ENCODE measurements at places on chromosomes 7 and 10.

DNA sequence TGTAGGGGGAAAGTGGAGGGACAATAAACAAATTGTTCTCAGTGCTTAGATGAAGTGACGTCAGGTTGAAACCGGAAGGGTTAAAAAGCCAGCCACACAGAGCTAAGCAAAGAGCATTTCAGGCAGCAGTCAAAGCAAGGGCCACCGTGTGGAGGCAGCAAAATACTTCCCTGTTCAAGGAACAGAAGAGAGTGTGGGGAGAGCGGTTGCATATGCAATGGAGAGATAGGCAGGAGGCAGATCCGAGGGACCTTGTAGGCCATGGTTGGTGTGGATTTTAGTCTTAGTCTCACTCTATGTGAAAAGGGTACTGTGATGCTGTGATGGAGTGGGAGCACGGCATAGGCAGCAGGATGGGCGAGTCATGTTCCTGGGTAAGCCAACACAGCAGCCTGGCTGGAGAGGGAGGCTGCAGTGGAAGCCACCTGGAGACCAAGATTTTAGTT lies 3.8 kb upstream of the STN1 start:
- H3K36me3 ChIP-seq: peaks cover 7% of the 10 kb centered on the region
- no peaks in the 10 kb centered on the region for H3K27me3 ChIP-seq
- no peak for DNase-seq

- H3K36me3 ChIP-seq: no peaks in the 10 kb centered on the region
- no peaks in the 10 kb centered on the region for H3K4me1 ChIP-seq
- no peak overlapping the region for H3K4me3 ChIP-seq
- H3K27me3 ChIP-seq: peaks cover 21% of the 10 kb centered on the region
- no peak overlapping the region for H3K27ac ChIP-seq
These were observed 126.3 kb upstream of the NANOS1 start for GRCh38 chr10:118903251-118903650.

GRCh38 chr10:96585736-96586418 lies 935 bp downstream of the TM9SF3 start:
- peak; percentile 14 for DNase-seq
- H3K27ac ChIP-seq: no peak overlapping the region
- H3K4me3 ChIP-seq: no peak overlapping the region
- H3K36me3 ChIP-seq: peaks cover 19% of the 10 kb centered on the region
- H3K27me3 ChIP-seq: no peaks in the 10 kb centered on the region
- H3K4me1 ChIP-seq: peaks cover 21% of the 10 kb centered on the region

- no peaks in the 10 kb centered on the region for H3K4me1 ChIP-seq
- H3K36me3 ChIP-seq: no peaks in the 10 kb centered on the region
- H3K4me3 ChIP-seq: no peak overlapping the region
- no peak overlapping the region for H3K27ac ChIP-seq
These were observed 22.2 kb upstream of the LYZL1 start for GRCh38 chr10:29266641-29267040.

GRCh38 chr7:104928721-104929400 lies 85.1 kb upstream of the KMT2E start:
- no peaks in the 10 kb centered on the region for H3K4me1 ChIP-seq
- no peak overlapping the region for H3K27ac ChIP-seq
- no peak for DNase-seq
- H3K4me3 ChIP-seq: no peak overlapping the region
- H3K36me3 ChIP-seq: no peaks in the 10 kb centered on the region

DNA sequence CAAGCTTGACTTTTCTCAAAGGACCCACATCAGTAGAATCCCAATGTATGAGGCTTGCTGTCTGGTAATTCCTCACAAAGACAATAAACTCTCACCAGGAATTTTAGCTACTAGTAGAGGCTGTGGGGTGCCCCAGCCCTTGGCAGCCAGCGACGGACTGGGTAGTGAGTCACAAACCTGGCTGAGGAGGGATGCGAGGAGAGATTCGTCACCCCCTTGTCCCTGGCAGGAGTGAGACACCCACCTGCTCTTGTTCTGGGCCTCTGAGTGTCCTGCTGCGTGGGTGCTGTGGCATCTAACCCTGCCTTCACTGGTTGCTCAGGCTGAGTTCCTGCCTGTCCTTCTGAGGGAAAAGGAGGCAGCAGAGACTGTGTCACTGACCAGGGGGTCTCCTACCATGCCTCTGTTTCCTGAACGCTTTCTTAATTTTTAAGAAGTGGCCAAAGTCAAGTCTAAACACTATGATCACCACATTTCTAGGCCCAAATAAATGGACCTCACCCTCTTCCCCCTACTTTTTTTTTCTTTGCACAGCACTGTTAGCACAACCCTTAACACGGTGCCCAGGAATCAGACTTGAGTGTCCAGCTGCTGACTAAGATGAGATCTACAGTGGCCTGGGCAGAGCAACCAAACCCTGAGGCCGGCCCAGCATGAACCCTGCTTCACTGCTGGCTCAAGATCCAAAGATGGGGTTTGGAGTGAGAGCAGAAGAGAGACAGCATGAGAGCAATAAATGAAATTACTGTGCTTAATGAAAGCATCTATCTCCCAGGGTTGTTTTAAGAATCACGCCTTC lies 146.4 kb downstream of the ANLN start:
- H3K4me3 ChIP-seq: no peak overlapping the region
- no peaks in the 10 kb centered on the region for H3K4me1 ChIP-seq
- no peak overlapping the region for H3K27ac ChIP-seq
- H3K27me3 ChIP-seq: no peaks in the 10 kb centered on the region

- H3K4me3 ChIP-seq: no peak overlapping the region
- H3K4me1 ChIP-seq: peaks cover 11% of the 10 kb centered on the region
- DNase-seq: no peak
- H3K36me3 ChIP-seq: peaks cover 7% of the 10 kb centered on the region
These were observed 73.4 kb downstream of the HIPK2 start for GRCh38 chr7:139704308-139704879.

GRCh38 chr7:104096683-104097082 lies 107.2 kb upstream of the RELN start:
- H3K4me1 ChIP-seq: no peaks in the 10 kb centered on the region
- peaks cover 45% of the 10 kb centered on the region for H3K27me3 ChIP-seq
- H3K36me3 ChIP-seq: no peaks in the 10 kb centered on the region

DNA sequence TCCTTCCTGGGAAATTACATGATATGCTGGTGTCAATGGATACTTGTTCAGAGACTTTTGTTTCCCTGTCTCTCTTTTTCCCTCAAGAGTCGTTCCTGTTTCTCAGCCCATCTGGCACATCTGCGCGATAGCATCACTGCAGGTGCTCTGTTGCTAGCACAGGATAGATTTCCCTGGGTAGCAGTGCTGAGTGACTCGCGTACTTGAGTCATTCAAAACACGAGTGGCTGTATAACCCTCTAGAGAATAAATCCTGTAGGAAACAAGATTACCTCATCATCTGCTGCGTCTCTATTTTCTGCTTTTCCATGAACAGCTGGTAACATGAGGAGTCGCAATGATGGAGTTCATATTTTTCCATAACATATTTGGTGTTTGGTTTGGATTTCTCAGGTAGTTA lies 452.0 kb upstream of the FZD8 start:
- no peak for DNase-seq
- no peak overlapping the region for H3K4me3 ChIP-seq
- H3K27me3 ChIP-seq: no peaks in the 10 kb centered on the region
- H3K4me1 ChIP-seq: no peaks in the 10 kb centered on the region
- H3K36me3 ChIP-seq: no peaks in the 10 kb centered on the region

GRCh38 chr10:34392641-34393170 lies 422.4 kb downstream of the PARD3 start:
- no peaks in the 10 kb centered on the region for H3K36me3 ChIP-seq
- no peak overlapping the region for H3K4me3 ChIP-seq
- H3K27me3 ChIP-seq: no peaks in the 10 kb centered on the region
- no peaks in the 10 kb centered on the region for H3K4me1 ChIP-seq
- DNase-seq: no peak

- H3K27ac ChIP-seq: peak overlapping the region; percentile 25
- no peaks in the 10 kb centered on the region for H3K36me3 ChIP-seq
- peak overlapping the region; percentile 88 for H3K4me3 ChIP-seq
- H3K4me1 ChIP-seq: peaks cover 7% of the 10 kb centered on the region
These were observed 21.8 kb downstream of the FGFBP3 start for GRCh38 chr10:91887272-91888076.

DNA sequence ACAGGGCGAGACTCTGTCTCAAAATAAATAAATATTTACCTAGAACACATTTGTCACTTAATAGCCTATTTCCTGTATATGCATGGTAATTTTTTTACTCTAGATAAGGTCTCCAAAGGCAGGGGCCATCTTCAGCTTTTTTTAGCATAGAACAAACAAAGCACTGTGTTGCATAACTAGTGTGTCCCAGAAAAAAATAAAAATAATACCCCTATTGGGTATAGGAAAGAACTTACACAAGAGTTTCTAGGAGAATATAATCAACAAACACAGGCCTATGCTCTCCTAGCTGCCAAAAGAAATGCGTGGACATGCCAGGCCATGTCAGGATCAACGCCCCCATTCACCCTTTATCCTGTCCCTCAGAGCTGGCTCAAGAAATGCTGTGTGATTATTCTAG lies 103.6 kb downstream of the PARD3 start:
- no peaks in the 10 kb centered on the region for H3K36me3 ChIP-seq
- no peak for DNase-seq
- no peak overlapping the region for H3K4me3 ChIP-seq
- H3K27me3 ChIP-seq: peaks cover 9% of the 10 kb centered on the region

DNA sequence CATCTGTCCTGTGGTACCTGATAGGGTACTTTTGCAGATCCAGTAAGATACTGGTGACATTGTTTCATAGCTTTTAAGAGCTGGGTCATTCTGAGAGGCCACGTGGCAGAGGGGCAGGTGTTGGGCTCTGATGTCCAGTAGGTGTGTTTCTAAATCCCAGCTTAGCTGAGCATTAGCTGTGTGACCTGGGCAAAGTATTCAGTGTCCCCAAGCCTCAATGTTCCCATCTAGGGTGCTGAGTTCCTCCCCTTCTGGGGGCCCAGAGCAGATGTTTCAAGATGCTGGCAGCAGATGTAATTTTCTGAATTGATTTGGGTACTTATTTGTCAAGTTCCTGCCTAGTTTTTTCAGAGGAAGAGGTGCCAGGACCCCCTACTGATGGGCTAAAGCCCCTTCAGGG lies 52.9 kb downstream of the NEURL1 start:
- peaks cover 18% of the 10 kb centered on the region for H3K27me3 ChIP-seq
- H3K4me1 ChIP-seq: peaks cover 11% of the 10 kb centered on the region
- H3K27ac ChIP-seq: no peak overlapping the region
- H3K36me3 ChIP-seq: no peaks in the 10 kb centered on the region

- DNase-seq: no peak
- no peaks in the 10 kb centered on the region for H3K4me1 ChIP-seq
- H3K27me3 ChIP-seq: peaks cover 2% of the 10 kb centered on the region
- no peaks in the 10 kb centered on the region for H3K36me3 ChIP-seq
- H3K27ac ChIP-seq: no peak overlapping the region
These were observed 22.4 kb upstream of the CYTH3 start for GRCh38 chr7:6294839-6295238.

DNA sequence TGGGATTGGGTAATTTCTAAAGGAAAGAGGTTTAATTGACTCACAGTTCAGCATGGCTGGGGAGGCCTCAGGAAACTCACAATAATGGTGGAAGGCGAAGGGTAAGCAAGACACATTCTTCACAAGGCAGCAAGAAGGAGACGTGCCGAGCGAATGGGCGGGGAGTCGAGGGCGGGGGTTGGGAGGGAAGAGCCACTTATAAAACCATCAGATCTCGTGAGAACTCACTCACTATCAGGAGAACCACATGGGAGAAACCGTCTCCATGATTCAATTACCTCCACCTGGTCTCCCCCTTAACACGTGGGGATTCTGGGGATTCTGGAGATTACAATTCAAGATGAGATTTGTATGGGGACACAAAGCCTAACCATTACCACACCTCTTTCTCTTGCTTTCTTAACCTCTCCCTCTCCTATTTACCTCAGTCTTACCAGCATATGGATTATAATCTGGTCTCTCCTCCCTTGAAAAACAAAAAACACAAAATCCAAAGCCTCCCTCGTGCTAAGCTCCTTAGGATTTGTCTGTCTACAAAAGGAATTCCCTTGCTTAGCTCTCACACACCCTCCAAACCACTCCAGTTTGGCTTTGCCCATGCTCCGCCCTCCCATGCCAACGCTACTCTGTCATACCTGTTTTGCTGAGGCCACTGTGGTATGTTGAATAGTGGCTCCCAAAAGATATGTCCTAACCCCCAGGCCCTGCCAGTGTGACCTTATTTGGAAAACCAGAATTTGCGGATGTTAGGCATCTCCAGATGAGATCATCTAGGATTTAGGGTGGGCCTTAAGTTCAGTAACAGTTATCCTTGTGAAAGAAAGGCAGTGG lies 19.6 kb upstream of the EFCAB10 start:
- H3K36me3 ChIP-seq: peaks cover 7% of the 10 kb centered on the region
- no peaks in the 10 kb centered on the region for H3K4me1 ChIP-seq
- no peak for DNase-seq
- no peak overlapping the region for H3K27ac ChIP-seq
- H3K27me3 ChIP-seq: peaks cover 18% of the 10 kb centered on the region
- no peak overlapping the region for H3K4me3 ChIP-seq

- no peak for DNase-seq
- H3K4me1 ChIP-seq: peaks cover 12% of the 10 kb centered on the region
- no peaks in the 10 kb centered on the region for H3K27me3 ChIP-seq
These were observed 761.7 kb downstream of the GRID1 start for GRCh38 chr10:85604884-85605283.

DNA sequence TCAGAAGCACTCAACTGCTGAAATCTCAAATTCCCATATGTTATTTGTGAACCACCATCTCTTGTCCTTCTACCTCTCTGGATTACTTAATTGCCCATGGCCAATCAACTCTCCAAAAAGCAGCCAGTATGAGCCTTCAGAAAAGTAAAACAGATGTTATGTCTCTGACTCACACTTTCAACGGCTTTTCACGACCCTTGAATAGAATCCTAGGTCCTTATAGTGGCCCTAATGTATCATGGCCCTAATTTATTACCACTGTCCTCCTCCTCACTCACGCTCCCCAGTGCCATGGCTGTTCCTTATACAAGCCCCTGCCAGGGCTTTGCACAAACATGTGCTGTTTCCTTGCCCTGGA lies 20.0 kb downstream of the ZNF438 start:
- no peaks in the 10 kb centered on the region for H3K36me3 ChIP-seq
- no peaks in the 10 kb centered on the region for H3K4me1 ChIP-seq
- H3K4me3 ChIP-seq: no peak overlapping the region
- no peak overlapping the region for H3K27ac ChIP-seq
- no peak for DNase-seq

- H3K27ac ChIP-seq: peak overlapping the region; percentile 57
- no peak overlapping the region for H3K4me3 ChIP-seq
- DNase-seq: no peak
These were observed 14.2 kb upstream of the LFNG start for GRCh38 chr7:2505401-2505800.

- peaks cover 29% of the 10 kb centered on the region for H3K27me3 ChIP-seq
- H3K27ac ChIP-seq: no peak overlapping the region
- DNase-seq: no peak
- no peaks in the 10 kb centered on the region for H3K36me3 ChIP-seq
These were observed 57.4 kb upstream of the EBF3 start for GRCh38 chr10:130021383-130021950.

GRCh38 chr10:116311706-116312490 lies 12.3 kb upstream of the CCDC172 start:
- no peaks in the 10 kb centered on the region for H3K27me3 ChIP-seq
- no peak overlapping the region for H3K27ac ChIP-seq
- no peaks in the 10 kb centered on the region for H3K36me3 ChIP-seq
- no peak overlapping the region for H3K4me3 ChIP-seq

Data from effector memory CD8-positive, alpha-beta T cell (primary cell).